Mucosa of gallbladder (tissue), 1 donor: ENCODE measurements at places on chromosomes 6 and 20. TPM values are rescaled to one million over a fixed set of nuclear protein-coding genes. Genes with fewer than 3 reads are reported as not detected.

SYNDIG1 gene
- total RNA-seq = 5.7 TPM

MARCKS gene
- total RNA-seq = 114 TPM

DNA sequence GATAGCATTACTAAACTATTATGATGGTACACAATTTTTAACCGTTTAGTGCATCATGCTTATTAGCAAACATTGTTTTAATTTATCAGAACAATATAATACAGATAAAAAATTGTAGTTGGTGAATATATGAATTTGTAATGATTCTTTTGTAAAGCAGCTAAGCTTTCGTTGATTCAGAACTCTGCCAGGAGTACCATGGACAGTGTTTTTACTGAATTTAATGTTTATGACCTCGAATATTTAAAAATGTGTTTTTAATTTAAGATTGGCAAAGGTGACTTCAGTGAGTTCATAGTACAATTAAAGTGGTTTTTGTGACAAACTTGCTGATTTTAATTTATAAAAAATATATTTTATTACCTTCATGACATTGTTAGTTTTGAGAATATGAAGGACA lies 10.0 kb downstream of the AFDN start:
- DNase-seq = no peak

- no peak for DNase-seq
These were observed 125.6 kb downstream of the BCAS1 start for GRCh38 chr20:53944796-53945195.

DNA sequence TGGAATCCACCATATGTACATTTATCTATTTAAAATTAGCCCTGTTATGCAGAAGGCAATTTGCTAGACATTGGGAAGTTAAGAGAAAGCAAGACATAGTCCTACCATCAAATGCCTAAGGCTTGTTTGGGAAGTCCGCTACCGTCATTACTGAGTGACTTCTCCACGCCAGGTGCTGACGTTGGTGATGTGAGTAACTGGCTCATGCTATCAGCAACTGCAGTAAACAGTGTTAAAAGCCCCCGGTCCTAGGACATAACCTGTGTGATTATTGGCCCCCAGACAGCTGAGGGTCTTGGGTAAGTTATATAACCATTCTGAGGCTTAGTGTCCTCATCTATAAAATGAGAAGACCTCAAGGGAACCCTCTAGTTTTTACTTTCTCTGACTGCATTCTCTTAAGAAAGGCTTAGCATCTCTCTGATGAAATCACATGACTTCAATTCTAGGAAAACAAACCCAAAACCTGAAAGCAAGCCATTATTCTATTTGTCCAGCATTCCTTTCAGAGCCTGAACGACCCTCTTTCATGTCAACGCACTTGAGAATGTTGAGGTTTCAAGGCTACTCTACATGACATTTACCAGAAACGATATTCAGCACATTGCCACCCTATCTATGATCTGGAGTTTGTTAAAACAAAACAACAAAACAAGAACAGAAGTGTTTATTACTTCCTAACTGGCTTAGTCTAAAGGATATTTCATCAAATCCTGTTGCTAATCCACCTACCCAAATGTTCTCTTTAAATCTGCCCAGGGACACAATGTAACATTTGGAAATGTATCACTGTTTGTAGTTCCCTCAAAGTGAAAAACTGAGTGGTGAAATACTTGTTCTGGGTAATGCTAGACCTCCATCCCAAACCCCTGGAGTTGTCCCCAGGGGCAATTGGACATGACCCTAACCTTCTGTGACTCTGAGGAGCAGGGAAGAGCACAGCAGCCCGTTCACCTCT lies 133.8 kb downstream of the BTBD3 start:
- DNase-seq = no peak
